A549 treated with GW870086 at 1 μM for 4 hours (cell line): ENCODE measurements at places on chromosomes 2 and 18. TPM values are rescaled to one million over a fixed set of nuclear protein-coding genes. Genes with fewer than 3 reads are reported as not detected.

Gene AMER3
- not detected in 5 replicates for total RNA-seq

Gene ARHGAP25
- total RNA-seq = 0.10 to 0.19 TPM (median 0.14 TPM) in 5 replicates

Gene STK16
- total RNA-seq = 26.4 to 32.1 TPM (median 29.5 TPM) in 5 replicates

Gene PRSS56
- 0.09 to 0.16 TPM (median 0.11 TPM) in 5 replicates for total RNA-seq

Gene FBXO48
- 0.34 to 0.61 TPM (median 0.52 TPM) in 5 replicates for total RNA-seq

Gene DSG1
- not detected in 5 replicates for total RNA-seq

Gene GREB1
- total RNA-seq = 1.7 to 3.7 TPM (median 3.0 TPM) in 5 replicates

Gene MPP4
- 0.07 to 0.14 TPM (median 0.13 TPM) in 3 of 5 replicates, not detected in the others for total RNA-seq

Gene CAPN10
- 15.8 to 25.9 TPM (median 24.4 TPM) in 5 replicates for total RNA-seq
